ENCODE measurements at places on chromosomes 1 and 21. TPM values are rescaled to one million over a fixed set of nuclear protein-coding genes. Genes with fewer than 3 reads are reported as not detected.

Gene KCNJ10
- total RNA-seq: not detected

Gene KCNK1
- total RNA-seq: 4.7 TPM

Gene ANKRD45
- not detected for total RNA-seq

- H3K27ac ChIP-seq: no peak overlapping the region
- H3K4me3 ChIP-seq: no peak overlapping the region
- H3K4me1 ChIP-seq: no peaks in the 10 kb centered on the region
- no peaks in the 10 kb centered on the region for H3K27me3 ChIP-seq
- no peak for DNase-seq
- H3K36me3 ChIP-seq: peaks cover 10% of the 10 kb centered on the region
These were observed 749 bp downstream of the SEC16B start for GRCh38 chr1:177969109-177969508.

- no peaks in the 10 kb centered on the region for H3K27me3 ChIP-seq
- H3K4me1 ChIP-seq: no peaks in the 10 kb centered on the region
- H3K4me3 ChIP-seq: no peak overlapping the region
- no peaks in the 10 kb centered on the region for H3K36me3 ChIP-seq
- H3K27ac ChIP-seq: no peak overlapping the region
These were observed 194.8 kb downstream of the GRIK3 start for GRCh38 chr1:36839485-36839884.

GRCh38 chr1:23168445-23169194 lies at the start of gene LUZP1:
LUZP1 (minus strand) TSS chr1:23168856.
- H3K27ac ChIP-seq: peak within 1 kb of the TSS; percentile 85
- H3K27me3 ChIP-seq: no peaks in the 10 kb centered on the region
- H3K36me3 ChIP-seq: no peaks in the 10 kb centered on the region
- H3K4me1 ChIP-seq: peaks cover 31% of the 10 kb centered on the region
- DNase-seq: peak; percentile 97

DNA sequence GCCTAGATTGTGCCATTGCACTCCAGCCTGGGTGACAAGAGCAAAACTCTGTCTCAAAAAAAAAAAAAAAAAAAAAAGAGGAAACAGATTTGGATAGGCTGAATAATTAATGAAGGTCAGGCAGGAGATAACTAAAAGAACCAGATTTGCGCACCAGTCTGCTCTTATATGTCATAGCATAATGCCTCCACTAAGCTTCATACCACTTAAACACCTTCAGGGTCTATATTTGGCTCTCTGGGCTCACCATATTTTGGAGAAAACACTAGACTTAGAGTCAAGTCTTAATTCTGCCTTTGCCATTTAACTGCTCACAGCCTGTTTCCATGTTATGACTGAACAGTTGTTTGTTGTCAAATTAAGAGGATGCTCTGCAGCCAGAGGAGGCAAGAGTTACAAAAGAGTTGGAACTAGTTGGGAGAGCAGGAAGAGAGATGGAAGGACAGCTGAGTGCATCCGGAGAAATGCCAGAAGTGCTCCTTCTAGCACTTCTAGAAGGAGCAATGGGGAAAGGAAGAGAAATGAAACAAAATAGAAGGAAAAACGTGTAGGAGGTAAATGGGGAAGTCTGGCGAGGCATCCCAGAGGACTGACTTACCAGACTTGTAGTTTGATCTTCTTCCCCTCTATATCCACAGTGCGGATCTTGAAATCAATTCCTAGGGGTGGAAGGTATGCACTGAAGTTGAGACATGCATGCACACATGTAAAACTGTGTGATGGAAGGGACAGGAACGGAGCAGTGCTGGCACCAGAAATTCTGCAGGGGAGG lies 1.8 kb downstream of the RAB13 start:
- peak overlapping the region; percentile 90 for H3K4me3 ChIP-seq
- DNase-seq: no peak
- peaks cover 41% of the 10 kb centered on the region for H3K36me3 ChIP-seq
- H3K27me3 ChIP-seq: no peaks in the 10 kb centered on the region

DNA sequence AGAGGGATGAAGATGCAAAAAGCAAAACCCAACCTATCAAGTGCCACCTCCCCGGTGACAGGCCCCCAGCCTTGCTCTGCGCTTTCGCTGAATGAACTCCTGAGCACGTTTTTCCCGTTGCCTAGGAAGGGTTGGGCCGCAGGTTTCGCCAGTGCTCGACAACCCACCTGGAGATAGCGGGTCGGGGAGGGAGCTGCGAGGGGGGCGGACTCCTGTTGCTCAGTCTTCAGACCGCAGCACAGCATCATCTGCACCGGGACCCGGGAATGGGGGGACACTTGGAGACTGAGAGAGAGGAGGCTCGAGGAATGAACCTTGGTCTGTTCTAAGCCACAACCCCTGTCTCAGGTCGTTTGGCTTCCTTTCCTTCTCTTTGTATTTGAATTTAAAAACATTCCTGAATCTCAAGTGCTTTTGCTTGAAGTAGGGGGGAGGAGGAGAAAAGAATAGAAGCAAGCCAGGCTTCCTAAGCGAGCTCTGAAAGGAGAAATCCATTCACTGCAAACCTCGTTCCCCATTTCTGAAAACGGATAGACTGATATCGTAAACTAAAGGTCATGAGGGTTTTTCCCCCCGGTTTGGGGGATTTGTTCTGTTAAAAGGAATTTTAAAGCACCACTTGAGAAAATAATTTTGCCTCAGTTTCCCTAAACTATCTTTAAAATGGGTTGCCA lies 1.2 kb downstream of the AK5 start:
- no peaks in the 10 kb centered on the region for H3K27me3 ChIP-seq
- DNase-seq: peak; percentile 82
- no peaks in the 10 kb centered on the region for H3K36me3 ChIP-seq
- H3K4me3 ChIP-seq: peak overlapping the region; percentile 85
- H3K27ac ChIP-seq: no peak overlapping the region
- peaks cover 10% of the 10 kb centered on the region for H3K4me1 ChIP-seq

DNA sequence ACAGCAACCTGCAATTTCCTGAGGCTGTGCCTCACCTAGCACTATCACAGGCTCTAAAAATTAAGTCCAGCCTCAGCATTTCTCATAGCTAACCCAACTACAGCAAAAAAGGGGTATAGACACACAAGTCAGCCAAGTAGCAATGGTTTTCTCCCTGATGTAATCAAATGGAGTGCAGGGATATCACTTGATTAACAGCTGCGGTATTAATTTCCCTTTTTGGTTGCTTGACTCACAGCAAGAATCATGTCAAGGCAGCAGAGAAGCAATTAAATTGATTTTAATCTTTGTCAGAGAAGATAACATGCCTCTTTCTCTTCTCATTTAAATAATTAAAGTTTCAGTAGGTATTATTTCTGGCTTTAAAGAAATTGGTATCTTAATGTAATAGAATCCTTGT lies 278.9 kb downstream of the RWDD3 start:
- no peak overlapping the region for H3K4me3 ChIP-seq
- no peaks in the 10 kb centered on the region for H3K27me3 ChIP-seq
- no peaks in the 10 kb centered on the region for H3K4me1 ChIP-seq
- no peaks in the 10 kb centered on the region for H3K36me3 ChIP-seq
- no peak overlapping the region for H3K27ac ChIP-seq

- H3K4me3 ChIP-seq: no peak overlapping the region
- DNase-seq: no peak
- no peaks in the 10 kb centered on the region for H3K27me3 ChIP-seq
- H3K4me1 ChIP-seq: peaks cover 24% of the 10 kb centered on the region
- H3K36me3 ChIP-seq: no peaks in the 10 kb centered on the region
- H3K27ac ChIP-seq: no peak overlapping the region
These were observed 50.6 kb downstream of the COLGALT2 start for GRCh38 chr1:183986941-183987340.

Gene RGS4
- total RNA-seq: 130 TPM

Gene S100A3
- total RNA-seq: 7.6 TPM

DNA sequence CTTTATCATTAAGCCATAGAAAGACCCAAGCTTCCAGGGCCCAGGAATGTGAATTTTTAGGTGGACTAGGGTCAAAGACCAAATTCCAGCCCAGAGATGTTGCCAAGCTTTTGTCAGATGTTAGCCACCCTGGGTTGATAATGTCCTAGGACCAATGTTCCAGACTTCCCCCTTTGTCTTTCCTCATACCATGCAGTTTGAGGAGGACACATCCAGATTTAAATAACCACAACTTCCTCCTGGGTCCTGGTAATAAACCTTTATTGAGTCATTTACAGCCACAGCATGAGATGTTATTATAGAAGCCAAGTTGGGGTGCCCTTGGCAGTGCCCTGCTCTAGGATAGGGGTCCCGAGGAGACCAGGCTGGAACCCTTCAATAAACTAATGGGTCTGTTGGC lies 5.9 kb downstream of the TNR start:
- H3K27me3 ChIP-seq: no peaks in the 10 kb centered on the region
- no peaks in the 10 kb centered on the region for H3K4me1 ChIP-seq
- H3K27ac ChIP-seq: no peak overlapping the region
- no peak overlapping the region for H3K4me3 ChIP-seq
- DNase-seq: no peak
